ENCODE measurements at places on chromosomes 11 and 22.
A peak's percentile ranks its signal among the peaks of the same experiment; 100 is the strongest.

- peak; percentile 81 for DNase-seq
These were observed at the start of gene TSPAN18 for GRCh38 chr11:44726283-44727113. Gene TSPAN18 (plus strand): TSS chr11:44726962. CDS start chr11:44906417, 179,455 bp downstream.

DNA sequence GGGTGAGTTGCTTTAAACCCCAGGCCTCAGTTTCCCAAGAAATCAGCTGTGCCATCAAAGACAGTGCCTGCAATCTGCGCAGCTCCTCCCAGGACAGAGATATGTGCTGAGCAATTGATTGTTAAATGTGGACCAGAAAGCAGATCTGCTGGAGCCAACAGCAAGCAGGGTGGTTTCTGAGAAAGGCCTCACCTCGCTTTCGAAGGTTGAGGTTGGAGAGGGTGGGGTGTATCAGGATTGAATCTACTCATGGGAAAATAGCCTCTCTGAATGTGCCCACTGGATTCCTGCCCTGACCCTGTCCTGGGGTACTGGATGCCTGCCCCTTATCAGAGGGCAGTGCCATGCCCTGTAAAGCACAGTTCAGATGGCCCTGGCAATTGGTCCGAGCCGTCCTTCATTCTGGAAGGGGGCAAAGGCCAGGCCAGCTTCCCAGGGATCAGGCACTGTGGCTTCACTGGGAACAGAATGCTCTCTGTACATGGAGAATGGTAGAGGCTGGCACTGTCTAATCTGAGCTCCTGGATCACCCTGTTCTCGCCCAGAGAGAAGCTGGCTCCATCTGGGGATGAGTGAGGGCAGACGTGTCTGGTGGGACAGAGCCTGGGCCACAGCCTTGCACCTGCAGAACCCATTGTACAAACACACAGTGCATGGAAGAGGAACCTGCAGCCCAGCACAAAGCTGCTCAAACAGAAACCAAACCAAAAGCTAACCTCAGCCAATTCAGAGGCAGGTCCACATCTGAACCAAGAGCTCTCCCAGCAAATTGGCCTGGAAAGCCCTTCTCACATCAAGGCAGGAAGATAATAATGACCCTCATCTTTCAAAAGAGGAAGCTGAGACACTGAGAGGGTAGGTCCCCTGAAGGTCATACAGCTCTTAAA lies 15.2 kb downstream of the DHCR7 start:
- DNase-seq: no peak

DNA sequence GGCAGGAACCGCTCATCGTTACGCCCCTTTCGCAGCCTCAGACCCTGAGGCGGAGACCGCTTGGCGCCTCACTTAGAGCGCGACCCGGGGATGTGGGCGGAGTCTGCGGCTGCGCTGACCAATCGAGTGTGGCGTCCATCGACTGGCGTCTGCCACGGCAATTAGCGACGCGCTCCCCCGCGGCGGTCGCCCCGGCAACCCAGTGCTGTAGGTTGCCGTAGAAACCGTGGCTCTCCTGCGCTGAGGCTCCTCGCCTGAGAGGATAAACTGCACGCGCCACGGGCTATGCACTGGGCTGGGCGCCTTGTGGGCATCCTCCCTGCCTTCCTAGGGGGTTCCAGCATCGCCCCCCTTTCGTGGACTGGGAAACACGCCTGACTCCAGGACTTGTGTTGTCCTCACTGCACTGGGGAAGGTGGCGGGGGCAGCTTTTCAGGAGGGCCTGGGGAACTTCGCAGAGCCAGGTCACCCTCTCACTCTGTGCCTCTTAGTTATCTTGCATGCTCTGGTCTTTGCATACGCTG lies 701 bp upstream of the P2RX6 start:
- DNase-seq: peak; percentile 87

DNA sequence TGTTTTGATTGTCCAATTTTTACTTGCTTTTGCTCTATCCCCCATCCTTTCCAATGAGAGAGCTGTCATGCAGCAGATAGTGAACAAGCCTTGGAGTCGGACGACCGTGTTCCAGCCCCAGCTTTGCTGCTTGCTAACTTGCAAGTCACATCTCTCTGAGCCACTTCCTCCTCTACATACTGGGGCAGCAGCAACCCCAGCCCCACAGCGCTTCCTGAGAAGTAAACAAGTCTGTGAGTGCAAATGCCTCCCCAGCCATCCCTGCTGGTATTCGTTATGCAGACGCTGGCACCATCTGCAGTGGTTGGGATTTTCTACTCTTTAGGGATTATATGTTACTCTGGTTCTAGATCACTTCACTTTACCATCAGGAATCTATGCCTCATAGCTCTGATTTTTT lies 35.0 kb downstream of the TPBGL start:
- DNase-seq: no peak

- no peak for DNase-seq
These were observed 13.6 kb downstream of the SCARF2 start for GRCh38 chr22:20423906-20424551.

Data from large intestine (tissue), 12 donors.